Effector memory CD8-positive, alpha-beta T cell (primary cell): ENCODE measurements at places on chromosomes 2 and 18.

DNA sequence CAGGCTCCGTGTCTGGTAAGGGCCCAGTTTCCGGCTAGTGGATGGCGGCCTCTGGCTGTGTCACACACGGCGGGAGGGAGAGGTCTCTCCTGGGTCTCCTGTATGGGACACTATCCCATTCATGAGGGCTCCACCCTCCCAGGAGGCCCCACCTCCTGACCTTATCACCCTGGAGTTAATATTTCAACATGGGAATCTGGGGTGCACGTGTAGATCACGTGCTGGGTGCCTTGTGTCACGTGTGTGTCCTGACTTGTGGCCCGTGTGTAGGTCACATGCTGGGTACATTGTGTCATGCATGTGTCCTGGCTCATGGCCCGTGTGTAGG, 9.9 kb downstream of the NEU4 start:
- DNase-seq: no peak

DNA sequence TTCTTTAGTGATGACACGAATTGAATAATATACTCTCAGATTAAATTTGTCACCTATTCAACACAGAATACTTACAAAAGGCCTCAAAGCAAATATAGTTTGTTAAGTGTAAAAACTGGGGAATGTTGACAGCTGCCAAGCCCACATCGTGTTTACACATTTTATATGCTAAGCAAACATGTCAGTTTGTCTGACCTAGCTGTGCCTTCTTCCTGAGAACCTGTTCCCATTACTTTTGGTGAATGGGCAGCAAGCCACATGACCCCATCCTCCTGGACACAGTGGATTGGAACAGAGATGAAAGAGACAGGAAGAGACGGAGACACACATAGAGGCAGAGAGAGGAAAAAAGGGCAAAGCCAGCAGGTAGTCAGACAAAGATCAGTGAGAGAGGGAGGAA, 22.9 kb upstream of the CUL3 start:
- DNase-seq: no peak

- no peak for DNase-seq
These were observed 5.9 kb upstream of the ASIC4 start for GRCh38 chr2:219508444-219508734.

DNA sequence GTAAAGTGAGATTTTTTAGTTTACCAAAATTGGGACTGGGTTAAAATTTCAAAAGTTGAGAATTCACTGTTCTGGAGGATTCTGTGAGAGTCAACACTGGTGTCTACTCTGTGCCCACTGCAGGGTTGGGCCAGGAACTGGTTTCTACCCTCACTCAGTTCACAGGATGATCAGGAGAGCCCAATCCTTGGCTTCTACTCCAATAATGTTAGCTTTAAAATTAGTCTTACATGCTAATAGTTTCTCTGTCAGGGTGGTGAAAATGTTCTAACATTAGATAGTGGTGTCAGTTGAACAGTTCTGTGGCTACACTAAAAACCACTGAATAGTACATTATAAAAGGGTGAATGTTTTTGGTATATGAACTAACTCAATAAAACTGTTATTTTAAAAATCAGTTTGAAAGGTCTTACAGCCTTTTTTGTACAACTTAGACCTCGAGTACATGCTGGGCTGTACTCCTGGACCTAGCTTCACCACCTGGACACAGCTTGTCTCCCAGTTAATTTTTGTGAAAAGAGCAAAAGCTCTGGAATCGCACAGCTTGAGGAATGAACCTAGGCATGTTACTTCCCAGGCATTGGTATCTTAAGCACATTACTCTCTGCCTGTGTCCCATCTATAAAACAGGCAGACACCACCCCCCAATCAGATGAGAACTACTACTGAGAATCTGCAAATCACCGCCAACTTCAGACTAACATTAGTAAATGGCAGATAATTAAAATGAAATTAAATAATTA, 44.4 kb downstream of the ACVR1 start:
- no peak for DNase-seq

- DNase-seq: no peak
These were observed 35.2 kb downstream of the CNGA3 start for GRCh38 chr2:98381494-98381893.

- no peak for DNase-seq
These were observed 26.8 kb upstream of the NABP1 start for GRCh38 chr2:191650896-191651773.

GRCh38 chr2:25576596-25576995, 96.8 kb downstream of the DTNB start:
- no peak for DNase-seq

GRCh38 chr2:179428649-179429048, 164.0 kb upstream of the SESTD1 start:
- DNase-seq: no peak

GRCh38 chr2:146124741-146125140, 1604.8 kb upstream of the ZEB2 start:
- no peak for DNase-seq

DNA sequence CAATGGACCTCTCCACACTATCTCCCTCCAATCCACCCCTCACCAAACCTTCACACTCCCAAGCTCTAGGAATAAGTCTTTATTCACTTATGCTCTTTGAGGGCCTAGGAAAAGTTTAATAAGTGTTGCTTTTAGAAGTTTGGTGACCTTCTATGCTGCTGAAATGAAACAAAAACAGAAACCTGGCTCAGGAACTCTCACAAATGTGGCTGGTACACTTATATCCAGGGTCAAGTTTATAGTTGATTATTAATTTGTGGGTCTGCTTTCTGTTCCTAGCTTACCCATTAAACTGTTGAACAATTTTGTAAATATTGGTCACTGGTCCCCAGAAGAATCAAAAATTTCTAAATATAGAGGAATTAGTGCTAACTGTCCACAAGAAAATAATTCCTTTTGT, 14.2 kb upstream of the ANKRD44 start:
- DNase-seq: no peak

DNA sequence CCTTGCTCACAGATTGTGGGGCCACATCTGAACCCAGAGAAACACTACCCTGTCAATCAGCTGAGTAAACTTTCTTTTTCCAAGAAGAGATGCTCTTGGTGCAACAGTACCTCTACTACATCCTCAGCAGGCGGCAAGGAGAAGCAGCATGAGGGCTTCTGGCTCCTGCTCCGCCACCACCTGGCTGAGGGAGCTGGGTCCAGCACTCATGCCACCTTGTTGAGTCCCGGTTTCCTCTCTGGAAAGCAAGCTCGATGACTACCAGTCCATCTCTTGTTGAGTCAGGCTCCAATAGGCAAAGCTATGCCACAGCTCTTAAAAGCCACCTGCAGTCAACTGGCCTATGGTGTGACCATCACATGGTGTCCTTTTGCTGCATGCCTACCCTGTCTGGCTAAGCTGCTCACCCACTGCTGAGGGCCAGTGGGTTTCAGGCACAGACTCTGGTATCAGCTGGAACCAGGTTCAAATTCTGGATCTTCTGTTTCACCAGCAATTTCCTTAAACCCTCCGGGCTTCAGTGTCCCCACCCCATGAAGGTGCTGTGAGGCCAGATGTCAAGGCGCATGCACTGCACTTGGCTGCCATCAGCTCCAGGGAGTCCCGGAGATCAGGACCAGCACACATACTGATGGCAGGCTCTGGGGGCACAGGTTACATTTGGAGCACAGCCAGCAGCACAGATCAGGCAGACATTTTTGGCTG, 42.5 kb upstream of the ACAA2 start:
- DNase-seq: no peak

GRCh38 chr2:57570961-57571360, 475.6 kb upstream of the VRK2 start:
- DNase-seq: no peak

DNA sequence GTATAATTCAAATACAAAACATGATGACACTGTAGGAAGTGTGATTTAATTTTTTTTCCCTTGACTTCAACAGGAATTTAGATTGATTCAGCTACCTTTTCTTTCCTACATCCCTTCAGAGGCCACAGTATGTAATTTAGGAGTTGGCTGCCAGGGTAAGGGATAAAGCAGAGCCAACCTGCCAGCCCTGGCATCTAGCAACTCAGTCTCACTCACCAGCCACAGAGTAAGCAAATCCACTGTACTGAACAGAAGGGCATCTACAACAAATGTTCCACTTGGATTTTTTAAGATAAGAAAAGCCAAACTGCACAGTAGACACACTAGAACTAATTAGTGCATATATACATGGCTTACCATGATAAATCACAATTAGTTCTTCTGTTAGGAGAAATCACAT, 54.3 kb upstream of the PEX13 start:
- no peak for DNase-seq

DNA sequence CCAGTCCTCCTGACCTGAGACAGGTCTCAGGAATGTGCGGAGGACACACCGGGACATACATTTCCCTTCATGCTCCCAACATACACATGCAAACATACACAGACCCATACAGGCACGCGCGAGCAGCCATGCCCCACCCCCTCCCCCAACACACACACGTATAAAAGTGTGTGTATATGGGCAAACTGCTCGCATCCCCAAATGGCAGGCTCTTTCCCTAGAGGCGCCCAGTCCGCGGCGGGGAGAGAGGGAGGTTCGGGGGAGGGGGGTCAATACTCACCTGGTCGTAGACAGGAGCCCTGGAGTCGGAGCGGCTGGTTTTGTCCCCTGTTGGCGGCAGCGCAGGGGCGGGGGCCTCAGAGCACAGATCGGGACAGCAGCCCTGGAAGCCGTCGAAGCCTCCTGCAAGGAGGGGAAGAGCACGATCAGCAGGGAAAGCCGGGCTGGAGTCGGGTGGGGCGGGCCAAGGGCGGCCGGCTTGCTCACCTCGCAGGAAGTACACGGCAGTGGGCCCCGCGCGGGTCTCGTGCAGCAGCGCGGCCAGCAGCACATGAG, 682 bp downstream of the DUSP2 start:
- no peak for DNase-seq

GRCh38 chr2:186309901-186310300, 176.2 kb upstream of the ZC3H15 start:
- DNase-seq: no peak

GRCh38 chr2:6290217-6291015, 575.3 kb downstream of the CMPK2 start:
- DNase-seq: no peak

DNA sequence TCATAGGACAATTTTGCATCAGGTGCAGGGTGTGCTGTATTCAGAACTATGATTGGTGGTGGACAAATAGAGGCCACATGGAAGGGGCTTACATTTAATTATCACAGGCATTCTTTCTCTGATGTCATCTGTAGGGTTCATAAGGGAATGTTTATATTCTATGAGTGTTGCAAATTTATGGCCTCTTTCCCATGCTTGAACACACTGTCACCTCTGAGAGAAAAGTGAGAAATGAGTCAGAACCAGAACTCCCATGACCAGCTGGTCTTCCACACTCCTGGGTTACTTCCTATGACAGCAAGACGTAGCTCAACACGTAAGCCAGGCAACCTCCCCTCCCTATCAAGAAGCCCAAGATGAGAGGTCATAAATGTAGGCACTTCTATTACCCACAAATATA, 310.8 kb downstream of the PIEZO2 start:
- no peak for DNase-seq
